ENCODE measurements at places on chromosomes 6 and 20.

- DNase-seq = no peak
Observed at GRCh38 chr6:120405947-120406346, 928.3 kb downstream of the TBC1D32 start.

GRCh38 chr20:50649590-50649989 lies 41.8 kb downstream of the RIPOR3 start:
- DNase-seq = no peak

GRCh38 chr6:170124150-170124549 lies 166.7 kb downstream of the DLL1 start:
- DNase-seq = no peak

DNA sequence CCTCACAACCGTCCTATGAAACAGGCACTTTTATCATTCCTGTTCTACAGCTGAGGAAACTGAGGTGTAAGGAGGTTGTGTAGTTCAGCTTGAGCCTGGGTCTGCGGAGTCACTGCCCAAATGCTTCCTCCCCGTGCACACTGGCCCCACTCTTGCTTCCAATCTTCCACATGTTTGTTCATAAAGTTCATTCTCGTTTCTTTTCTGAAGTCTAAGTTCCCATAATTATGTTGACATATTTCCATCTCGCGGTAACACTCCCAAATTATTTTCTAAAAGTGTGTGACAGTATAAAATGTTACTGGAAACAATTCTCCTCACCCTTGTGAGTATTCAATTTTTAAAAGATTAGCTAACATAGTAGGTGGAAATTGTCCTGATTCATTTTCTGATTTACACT lies 106.9 kb downstream of the SLC22A3 start:
- DNase-seq = no peak

GRCh38 chr20:39607141-39607540 lies 645.0 kb downstream of the DHX35 start:
- DNase-seq = no peak
